NCI-H1694 (cell line): ENCODE measurements at places on chromosomes 6 and 20.

DNA sequence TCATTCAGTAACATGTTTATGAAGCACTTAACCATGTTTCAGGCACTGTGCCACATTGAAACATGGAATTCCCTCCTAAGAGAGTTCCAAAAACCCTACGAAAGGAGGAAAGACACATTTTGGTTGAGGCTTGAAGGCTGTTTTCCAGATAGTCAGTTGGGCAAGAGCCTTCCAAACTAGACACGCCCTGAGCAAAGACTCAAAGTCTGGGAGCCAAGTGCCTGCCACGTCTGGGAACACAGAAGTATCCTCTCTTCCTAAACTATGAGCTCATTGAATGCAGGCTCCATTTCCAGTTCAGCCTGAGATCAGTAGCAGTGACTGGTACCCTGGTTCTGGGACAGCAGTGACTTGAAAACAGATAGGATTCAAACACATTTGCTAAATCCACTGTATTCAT, 74.5 kb upstream of the FAM8A1 start:
- no peak for DNase-seq

DNA sequence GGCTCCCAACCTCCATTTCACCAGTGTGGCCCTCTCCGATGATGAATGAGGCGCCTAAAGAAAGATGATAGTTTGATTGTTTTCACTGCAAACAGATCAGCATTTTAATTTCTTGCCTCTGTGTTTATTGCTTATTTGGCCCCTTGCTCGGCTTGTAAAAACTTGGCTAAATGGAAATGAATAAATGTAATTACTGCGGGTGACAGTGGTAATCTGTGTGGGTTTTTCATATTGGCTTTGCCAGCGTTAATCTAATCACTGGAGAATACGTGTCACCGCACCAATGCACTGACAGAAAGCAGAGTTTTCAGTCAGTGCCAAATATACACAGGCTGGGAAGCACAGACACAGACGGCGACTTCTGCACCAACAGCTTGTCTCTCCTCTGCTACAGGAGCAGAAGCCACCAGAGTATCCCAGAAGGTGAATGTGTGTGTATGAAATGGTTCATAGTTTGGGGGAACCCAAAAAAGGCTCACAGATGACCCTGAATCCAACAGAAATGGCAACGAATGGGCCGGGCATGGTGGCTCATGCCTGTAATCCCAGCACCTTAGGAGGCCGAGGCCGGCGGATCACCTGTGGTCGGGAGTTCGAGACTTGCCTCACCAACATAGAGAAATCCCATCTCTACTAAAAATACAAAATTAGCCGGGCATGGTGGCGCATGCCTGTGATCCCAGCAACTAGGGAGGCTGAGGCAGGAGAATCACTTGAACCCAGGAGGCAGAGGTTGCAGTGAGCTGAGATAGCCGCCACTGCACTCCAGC, 534.0 kb downstream of the PKHD1 start:
- DNase-seq = no peak

GRCh38 chr6:30894381-30894780, 10.1 kb downstream of the DDR1 start:
- no peak for DNase-seq

DNA sequence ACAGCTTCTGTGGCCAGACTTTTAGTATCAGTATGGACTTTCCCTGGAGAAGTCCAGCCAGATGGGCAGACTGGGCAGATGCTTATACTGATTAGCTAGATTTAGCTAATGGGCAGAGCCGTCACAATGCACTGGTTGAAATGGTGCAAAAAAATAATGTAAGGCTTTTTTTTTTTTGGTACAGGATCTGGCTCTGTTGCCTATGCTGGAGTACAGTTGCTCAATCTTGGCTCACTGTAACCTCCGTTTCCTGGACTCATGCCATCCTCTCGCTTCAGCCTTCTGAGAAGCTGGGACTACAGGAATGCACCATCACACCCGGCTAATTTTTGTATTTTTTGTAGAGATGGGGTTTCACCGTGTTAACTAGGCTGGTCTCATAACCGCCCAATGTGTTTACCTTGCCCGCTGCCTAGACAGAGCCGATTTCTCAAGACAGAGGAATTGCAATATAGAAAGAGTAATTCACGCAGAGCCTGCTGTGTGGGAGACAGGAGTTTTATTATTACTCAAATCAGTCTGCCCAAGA, 16.4 kb upstream of the KIFC1 start:
- peak; percentile 29 for DNase-seq

DNA sequence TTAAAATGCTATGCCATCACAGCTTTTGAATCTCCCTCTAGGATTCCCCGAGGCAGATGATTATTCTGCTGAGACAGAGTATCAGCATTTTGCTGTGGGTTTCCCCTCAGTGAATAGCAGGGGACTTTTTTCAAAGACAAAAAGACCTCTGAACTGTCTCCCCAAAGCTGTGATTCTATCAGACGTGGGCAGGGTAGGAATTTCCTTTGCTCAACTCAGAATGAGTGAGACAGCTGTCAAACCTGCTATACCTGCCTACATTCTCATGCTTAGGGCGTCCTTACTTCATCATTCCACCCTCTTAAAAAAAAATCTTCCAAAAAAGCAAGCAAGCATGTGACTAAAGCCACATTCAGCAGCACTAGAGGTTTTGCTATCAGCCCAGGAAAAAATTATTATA, 147.6 kb upstream of the FAM83B start:
- DNase-seq = no peak

DNA sequence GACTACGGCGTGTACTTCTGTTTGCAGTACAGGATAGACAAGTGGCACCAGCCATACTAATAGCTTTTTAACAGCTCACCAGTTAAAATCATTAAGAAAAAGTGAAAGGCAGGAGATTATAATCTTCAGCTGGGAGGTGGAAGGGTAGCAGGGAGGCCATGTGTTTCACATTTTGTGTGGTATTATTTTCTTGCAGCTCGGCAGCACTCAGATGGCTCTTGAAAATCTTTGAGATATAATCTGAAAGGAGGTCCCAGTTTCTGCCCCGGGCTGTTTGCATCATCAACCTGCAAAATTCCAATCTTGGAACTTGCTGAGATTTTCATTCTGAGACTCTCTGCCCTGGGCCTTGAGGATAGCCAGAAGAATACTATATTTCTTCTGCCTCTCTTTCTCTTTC, 87.5 kb upstream of the HDAC2 start:
- DNase-seq = no peak

DNA sequence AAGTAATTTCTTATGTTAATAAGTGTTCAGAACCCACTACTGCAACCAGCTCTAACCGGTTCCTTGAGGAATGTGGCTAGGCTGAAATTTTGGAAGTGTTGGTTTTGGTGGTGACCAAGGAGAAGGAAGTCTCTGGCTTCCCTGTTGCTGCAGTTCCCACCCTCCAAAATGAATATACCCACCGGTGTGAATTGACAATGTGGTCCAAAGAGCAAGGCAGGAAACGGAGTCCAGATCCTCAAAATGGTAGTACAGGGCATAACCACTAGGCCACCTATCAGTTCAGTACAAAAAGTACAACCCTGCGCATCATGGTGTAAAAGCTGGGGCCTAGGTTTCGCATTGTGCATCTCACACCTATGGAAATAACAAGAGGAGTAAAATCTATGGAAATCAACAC, 2.8 kb downstream of the ADNP start:
- DNase-seq = no peak

- no peak for DNase-seq
These were observed 212.2 kb downstream of the UST start for GRCh38 chr6:148959008-148959407.

GRCh38 chr6:75266716-75267291, 17.8 kb downstream of the TMEM30A start:
- DNase-seq = peak; percentile 7

- peak; percentile 6 for DNase-seq
These were observed 68.4 kb downstream of the SHPRH start for GRCh38 chr6:145895802-145896201.

- no peak for DNase-seq
These were observed 46.8 kb downstream of the SPATA2 start for GRCh38 chr20:49868538-49868937.

DNA sequence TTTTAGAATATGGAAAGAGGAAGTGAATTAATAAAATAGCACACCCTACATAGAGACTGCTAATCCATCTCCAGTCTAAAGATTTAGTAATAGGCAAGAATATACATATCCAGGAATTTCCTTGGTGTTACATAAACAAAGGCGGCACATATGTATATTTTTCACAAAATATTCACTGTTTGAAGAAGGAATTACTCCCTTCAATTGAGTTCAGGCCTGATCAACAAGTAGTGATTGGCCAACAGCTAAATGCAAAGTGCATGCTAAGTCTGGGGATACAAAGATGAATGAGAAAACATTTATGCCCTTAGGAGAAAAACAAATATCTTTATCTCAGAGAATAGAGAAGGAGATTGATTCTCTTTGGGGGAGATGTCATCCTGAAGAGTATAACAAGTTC, 6.5 kb upstream of the HCRTR2 start:
- DNase-seq = no peak

- no peak for DNase-seq
These were observed 44.1 kb upstream of the ATXN1 start for GRCh38 chr6:16805243-16805950.

GRCh38 chr6:84785671-84786070, 21.3 kb upstream of the TBX18 start:
- no peak for DNase-seq

DNA sequence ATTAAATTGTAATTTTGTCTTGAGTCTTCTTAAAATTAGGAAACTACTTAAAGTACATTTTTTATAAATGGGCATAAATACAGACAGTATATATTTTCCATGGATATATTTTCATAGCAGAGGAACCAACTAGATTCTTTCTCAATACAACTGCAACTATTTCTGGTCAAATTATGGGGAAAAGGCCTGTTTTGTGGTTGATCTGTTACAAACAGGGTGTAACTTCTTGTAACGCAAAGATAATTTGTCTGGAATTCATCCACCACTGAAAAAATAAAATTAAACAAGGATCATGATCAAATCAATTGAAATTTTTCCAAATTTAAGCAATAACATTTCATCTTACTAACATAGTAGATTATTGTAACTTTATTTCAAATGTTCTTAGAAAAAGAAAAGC, 67.2 kb upstream of the RNF146 start:
- DNase-seq = no peak

- DNase-seq = no peak
These were observed 33.0 kb downstream of the BACH2 start for GRCh38 chr6:90263633-90264032.

- DNase-seq = no peak
These were observed 40.6 kb downstream of the CGA start for GRCh38 chr6:87054143-87054833.

- no peak for DNase-seq
These were observed 26.4 kb upstream of the SLC9A8 start for GRCh38 chr20:49786196-49786595.

DNA sequence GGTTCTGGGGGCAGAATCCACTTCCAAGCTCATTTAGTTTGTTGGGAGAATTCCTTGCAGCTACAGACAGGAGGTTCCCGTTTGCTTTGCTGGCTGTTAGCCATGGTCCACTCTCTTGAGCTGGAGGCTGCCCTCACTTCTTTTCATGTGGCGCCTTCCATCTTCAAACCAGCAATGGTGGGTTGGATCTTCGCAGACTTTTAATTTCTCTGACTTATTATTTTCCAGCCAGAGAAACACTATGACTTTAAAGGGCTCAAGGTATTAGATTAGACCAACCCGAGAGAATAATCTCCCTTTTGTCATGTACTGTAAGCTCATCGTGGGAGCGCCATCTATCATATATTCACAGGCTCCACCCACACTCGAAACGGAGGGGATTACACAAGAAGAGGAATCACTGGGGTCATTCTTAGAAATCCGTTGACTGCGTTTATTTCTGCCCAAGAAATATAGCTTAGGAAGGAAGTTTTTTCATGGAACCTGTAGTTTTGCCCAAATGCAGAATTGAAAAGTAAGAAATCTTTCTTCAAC, 38.9 kb downstream of the SAMD5 start:
- DNase-seq = no peak
